ENCODE measurements at places on chromosomes 1 and 21. TPM values are rescaled to one million over a fixed set of nuclear protein-coding genes. Genes with fewer than 3 reads are reported as not detected.

SLC30A2 gene
- 0.21 TPM for total RNA-seq

GRCh38 chr1:198780376-198780775 lies 141.5 kb downstream of the PTPRC start:
- no peak for DNase-seq

EFCAB7 gene
- total RNA-seq, result 9.8 TPM

LRRC3 gene
- total RNA-seq, result not detected

- no peak for DNase-seq
Measured at GRCh38 chr1:24089743-24090555, 22.0 kb downstream of the MYOM3 start.

All from myocyte (in vitro differentiated cells).